ENCODE measurements at places on chromosomes 6 and 20.

- DNase-seq = no peak
Measured at GRCh38 chr20:17377231-17377630, 150.4 kb downstream of the PCSK2 start.

DNA sequence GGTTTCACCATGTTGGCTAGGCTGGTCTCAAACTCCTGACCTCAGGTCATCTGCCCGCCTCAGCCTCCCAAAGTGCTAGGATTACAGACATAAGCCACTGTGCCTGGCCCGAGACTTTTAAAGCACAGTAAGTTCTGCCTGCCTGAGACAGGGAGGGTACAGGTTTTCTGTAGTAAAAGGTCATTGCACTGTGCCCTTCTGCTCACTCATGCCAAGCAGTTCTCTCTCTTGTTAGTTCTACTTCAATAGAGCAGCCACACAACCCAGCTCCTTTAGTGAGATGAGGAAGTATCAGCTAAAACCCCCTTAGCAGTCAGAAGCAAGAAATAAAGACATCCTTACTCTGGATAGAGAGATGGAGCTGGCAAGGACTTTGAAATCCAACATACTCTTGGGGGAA is 52.4 kb upstream of the ARMH2 start:
- no peak for DNase-seq

DNA sequence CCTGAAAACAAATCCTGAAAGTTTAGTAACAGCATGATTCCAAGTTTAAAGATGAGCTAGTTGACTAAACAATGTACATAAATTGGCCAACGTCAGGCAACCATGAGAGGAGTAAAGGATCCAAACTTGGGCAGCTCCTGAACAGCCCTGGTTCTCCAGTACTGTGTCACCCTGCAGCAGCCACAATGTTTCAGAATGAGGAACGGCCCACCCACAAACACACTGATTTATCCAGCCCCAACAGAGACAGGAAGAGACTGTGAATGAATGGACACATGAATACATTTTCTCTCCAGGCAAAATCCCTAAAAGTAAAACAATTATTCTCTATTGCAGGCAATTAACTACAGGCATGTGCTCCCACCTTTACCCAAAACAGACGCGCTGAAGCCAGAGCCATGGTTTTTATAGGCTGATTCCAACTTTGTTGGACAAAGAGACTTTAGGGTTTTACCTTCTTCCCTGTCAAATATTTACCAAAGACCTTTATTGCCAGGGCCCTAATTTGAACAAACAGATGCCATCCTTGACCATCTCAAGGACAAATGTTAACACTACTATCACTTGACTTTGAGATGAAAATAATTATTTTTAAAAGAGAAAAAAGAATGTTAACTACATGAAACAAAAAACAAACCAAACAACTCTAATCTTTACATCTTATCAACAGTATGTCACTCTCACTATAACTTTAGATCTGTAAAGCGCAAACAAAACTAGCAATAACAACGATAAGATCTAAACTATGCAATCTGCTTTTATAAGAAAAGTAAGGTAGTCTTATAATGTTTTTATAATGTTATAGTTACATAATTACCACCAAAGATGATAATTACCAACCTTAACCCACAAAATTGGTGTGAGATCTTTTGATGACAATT is 22.9 kb downstream of the CNKSR3 start:
- DNase-seq = no peak

DNA sequence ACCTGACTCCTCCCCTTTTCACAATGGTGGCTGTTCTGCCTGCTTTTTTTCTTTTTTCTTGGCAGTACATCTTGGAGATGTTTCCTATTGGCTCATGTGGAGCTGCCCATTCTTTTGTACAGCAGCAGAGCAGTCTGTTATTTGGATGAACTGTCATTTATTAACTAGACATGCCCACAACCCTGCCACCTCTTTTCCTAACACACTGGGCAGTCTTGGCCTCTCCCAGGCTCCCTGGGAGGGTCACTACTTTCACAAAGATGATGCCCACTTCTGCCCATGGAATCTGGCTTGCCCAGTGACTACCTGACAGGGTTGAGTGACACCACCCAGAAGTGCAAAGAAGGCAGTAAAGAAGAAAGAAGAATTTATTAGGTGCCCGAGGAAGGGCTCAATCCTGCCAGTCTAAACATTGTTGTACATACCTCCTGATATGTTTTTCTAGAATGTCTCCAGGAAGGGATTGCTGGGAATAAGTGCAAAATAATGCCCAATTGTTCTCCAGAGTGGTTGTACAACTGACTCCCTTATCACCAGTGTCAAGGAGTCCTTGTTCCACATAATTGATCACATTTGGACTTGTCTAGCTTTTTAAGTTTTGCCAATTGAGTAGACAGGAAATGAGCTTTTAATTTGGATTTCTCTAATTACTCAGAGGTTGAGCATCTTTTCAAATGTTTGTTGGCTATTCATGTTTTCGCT is 19.7 kb upstream of the SCRT2 start:
- DNase-seq = no peak

DNA sequence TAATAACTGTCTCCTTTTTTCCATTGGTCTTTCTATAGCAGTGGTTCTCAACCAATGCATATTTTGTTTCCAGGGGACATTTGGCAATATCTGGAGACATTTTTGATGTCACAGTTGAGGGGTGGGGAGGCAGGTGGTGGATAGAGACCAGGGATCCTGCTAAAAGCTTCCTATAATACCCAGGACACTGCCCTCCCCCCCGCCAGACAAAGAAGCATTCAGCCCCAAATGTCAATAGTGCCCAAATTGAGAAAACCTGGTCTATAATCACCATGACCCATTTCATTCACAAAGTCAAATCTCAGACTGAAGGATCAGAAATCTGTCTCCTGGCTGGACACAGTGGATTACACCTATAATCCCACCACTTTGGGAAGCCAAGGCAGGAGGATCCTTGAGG is 128.8 kb downstream of the BMP7 start:
- no peak for DNase-seq

GRCh38 chr6:93040375-93040774 is 379.0 kb downstream of the EPHA7 start:
- no peak for DNase-seq

DNA sequence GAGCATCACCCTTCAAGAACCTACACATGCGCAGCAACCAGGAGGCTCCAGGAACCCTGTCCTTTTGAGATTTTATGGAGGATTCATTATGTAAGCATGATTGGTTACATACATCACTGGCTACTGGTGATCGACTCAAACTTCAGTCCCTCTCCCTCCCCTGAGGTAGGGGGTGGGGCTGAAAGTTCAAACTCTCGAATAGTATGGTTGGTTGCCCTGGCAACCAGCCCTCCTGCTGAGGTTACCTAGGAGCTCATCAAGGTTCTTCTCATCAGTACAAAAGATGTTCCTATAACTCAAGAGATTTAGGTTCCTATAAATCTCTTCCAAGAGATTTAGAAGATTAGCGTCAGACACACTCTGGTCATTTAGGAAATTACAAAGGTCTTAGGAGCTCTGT is 21.9 kb upstream of the ZSCAN9 start:
- no peak for DNase-seq

DNA sequence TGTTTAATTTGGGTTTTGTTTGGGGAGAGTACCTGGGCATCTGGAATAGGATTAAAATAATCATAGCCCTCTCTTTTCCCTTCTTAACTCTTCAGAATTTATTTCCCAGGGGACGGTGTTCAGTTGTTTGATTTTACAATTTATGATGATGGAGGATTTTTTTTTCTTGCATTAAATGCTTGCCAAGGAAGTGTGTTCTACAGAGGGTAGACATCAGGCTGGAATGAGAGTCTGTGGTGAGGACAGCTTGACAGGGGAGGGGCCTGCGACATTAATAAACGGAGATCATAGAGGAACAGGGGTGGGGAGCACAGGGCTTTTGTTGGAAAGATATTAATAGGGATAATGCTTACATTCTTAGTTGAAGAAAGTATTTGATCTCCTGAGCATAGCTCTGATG is 297.5 kb downstream of the CLIC5 start:
- no peak for DNase-seq

DNA sequence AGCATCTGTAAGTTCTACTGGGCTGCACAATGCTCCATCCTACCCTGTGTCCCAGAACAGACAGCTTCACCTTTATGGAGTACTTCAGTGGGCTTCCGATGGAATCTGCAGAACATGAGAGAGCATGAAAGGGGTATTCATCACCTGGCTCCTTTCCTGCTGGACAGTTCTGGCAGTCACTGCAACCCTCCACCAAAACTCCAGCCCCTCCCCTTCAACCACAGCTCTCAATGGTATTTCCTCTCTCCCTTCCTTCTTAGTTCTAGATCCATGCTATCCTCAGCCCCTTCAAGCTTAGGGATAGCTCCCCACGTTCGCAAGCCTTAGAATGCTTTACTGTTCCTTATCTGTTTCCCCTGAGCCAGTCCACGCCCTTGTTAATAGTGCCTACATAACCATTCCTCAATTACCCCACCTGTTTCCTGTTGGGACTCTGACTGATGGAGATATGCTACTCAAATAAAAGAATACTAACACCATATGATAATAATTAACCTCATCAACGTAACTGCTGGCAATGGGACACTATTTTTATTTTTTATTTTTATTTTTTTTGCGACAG is 26.8 kb downstream of the TRAM2 start:
- DNase-seq = no peak

GRCh38 chr6:44800171-44800783 is 412.8 kb downstream of the CDC5L start:
- DNase-seq = no peak

GRCh38 chr6:6694825-6695624 is 106.5 kb downstream of the LY86 start:
- DNase-seq = no peak

GRCh38 chr6:162856885-162857284 is 129.1 kb downstream of the PACRG start:
- DNase-seq = no peak

DNA sequence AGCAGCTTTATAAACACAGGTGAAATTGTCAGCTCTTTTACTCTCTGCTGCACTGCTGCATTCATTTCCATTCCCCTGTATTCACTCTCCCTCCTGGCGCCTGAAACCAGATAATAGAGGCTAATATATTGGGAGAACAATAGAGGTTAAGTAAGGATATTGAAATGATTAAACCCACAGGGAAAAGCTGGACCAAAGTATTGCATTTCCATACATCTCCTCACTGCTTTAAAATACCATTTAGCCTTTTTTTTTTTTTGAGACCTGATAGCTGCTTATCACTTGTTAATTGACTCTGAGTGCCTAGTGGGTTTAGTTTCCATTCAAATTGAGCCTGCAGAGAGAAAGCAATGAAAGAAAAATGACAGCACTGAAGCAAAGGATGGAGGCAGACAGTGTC is 540.5 kb upstream of the IMPG1 start:
- no peak for DNase-seq

GRCh38 chr6:116439522-116440051 is 21.6 kb upstream of the CALHM6 start:
- no peak for DNase-seq

DNA sequence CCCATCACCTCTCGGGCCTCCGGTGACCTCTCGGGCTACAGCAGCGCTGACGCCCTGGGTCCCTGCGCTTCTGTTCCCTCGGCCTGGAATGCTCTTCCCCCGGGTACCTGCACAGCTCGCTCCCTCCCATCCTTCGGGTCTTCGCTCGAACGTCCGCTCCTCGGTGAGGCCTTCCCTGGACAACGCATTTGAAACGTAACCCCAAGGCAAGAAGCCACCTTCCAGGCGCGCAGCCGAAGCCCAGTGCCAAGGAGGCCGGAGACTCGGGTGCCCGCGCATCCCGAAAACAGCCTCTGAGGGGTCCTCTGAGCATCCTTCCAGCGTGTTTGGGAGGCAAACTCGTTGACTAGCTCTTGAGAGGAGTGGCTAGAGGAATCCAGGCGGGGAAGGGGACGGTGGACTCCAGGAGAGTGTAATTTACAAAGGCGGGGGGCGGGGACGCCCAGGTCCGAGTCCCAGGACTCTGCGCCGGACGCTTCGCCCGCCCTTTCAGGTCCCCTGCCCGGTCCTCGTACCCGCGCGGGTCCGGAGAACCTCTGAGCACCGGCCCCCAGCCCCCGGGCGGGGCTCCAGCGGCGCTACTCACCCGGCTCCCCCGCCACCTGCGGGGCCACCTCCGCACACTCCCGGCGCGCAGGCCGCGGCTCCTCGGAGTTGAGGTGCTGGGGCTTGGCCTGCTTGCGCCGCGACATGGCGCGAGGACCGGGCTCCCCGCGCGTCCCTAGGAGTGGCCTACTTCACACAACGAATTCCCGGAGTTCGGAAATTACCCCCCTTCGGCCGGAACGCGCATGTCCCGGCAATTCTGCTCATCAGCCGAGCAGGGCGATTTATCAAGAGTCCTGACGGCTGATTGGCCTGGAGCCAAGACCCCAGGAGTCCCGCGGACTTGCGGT is 86.8 kb downstream of the ZFP64 start:
- DNase-seq = peak; percentile 19

DNA sequence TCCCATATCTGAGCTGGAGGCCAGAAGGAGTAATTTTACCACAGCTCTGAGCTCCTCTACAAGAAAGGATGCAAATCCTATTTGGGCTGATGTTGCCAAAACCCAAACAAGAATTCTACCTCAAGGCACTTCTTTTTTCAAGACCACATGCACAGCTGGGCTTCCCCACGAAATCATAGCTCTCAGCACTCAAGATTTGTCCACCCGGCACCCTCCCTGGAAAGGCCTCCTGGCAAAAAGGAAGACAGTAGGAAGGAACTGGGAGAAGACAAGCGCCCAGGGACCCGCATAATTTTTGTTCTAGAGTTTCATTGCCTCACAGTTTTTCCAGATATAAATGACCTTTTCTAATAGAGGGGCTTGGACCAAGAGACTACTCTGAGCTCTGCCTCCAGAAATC is 90.5 kb downstream of the BANF2 start:
- no peak for DNase-seq

GRCh38 chr6:46914279-46914810 is 7.4 kb downstream of the ADGRF5 start:
- no peak for DNase-seq

GRCh38 chr6:13435477-13436246 is 51.7 kb downstream of the GFOD1 start:
- no peak for DNase-seq

- no peak for DNase-seq
Measured at GRCh38 chr6:52503851-52504781, 72.7 kb downstream of the TRAM2 start.

GRCh38 chr6:153595903-153596302 is 443.1 kb upstream of the OPRM1 start:
- no peak for DNase-seq

DNA sequence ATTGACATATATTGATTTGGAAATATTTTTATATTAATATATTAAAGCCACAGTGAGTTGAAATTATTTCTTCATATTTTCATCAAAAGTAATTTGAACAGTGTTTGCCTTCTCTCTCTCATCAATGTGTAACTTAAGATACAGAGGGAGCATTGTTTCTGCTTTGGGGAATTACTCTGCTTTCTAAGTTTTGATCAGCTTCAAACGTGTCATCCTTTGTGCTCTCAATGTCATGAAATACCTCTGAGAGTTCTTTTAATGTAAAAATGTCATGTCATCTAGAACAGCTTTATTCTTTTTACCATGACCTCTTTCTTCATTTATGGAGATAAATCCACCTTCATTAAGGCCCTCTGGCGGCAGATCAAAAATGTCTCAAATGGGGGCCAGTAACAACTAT is 259.4 kb upstream of the STXBP5 start:
- no peak for DNase-seq

GRCh38 chr20:45109634-45110033 is 5.3 kb downstream of the WFDC5 start:
- no peak for DNase-seq
